ENCODE measurements at places on chromosomes 7 and 10. TPM values are rescaled to one million over a fixed set of nuclear protein-coding genes. Genes with fewer than 3 reads are reported as not detected.

- DNase-seq: no peak
Measured at GRCh38 chr10:106947643-106948042, 216.9 kb downstream of the SORCS1 start.

- DNase-seq: no peak
Measured at GRCh38 chr10:22183771-22184461, 33.9 kb downstream of the EBLN1 start.

DNA sequence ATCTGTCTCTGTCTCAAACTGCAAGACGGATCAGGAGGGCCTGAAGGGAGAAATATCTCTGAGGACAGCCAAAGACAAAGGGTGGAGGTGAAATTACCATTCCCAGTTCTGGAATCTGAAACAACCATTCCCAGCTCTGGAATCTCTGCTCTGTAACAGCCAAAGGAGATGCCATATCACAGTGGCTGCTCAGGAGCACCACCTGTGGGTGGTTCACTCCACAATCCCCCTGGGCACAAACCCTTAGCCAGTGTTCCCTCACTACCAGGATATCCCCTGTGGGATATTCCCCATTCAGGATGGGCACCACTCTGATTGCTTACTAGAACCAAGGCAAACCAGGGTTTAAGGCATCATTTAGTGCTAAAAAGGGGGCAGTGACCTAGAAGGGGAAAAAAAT lies 199.0 kb downstream of the HTR7 start:
- DNase-seq: no peak

DNA sequence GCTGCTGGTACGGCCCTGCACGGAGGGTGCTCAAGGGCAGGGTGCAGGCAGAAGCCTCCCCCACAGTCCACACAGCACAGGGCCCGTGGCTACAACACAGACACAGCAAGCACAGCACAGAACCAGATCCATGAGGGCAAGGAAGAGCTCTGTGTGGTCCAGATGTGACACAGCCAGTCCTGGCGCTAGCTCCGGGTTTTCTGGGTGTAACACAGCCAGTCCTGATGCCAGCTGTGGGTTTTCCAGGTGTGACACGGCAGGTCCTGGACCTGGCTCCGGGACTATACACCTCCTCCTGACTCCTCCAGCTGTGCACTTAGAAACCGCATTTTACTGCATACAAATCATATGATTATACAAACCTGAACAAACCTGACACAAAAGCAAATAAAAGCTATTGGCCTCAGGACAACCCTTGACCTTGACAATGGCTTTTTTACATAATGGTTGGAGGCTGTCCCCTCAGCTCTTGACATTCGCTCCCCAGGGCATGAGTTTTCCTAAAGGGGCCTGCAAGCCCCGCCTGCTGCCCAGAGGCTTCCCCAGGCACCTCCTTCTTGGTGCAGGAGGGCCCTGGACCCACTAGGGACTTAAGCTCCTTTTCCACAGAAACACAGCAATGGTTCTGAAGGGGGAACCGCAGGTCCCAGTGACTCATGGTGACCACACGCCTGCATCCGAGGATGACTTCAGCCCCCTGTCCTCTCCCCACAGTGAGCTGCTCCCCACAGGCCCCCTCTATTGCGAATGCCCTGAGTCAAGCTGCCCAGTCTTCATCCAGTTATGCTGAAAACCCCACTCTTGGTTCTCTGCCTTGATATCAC lies 209.6 kb downstream of the PTPRN2 start:
- no peak for DNase-seq

DNA sequence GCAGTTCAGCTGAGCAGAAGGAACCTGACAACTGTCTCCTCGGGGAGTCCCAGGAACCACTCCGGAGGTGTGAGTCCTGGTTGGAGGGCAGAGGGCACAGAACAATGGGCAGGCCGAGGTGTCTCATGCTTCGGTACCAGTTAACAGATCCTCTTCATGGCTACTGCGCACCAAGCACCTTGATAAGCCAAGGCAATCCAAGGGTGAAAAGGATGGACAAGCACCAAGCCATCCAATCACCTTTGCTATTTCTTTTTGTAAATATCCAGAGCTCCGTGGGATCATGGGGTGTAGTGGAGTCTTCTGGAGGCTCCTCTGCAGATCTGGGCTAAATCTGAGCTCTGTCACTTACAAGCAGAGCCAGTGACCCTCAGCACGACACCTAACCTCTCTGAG lies 233.5 kb downstream of the WDR11 start:
- no peak for DNase-seq

DNA sequence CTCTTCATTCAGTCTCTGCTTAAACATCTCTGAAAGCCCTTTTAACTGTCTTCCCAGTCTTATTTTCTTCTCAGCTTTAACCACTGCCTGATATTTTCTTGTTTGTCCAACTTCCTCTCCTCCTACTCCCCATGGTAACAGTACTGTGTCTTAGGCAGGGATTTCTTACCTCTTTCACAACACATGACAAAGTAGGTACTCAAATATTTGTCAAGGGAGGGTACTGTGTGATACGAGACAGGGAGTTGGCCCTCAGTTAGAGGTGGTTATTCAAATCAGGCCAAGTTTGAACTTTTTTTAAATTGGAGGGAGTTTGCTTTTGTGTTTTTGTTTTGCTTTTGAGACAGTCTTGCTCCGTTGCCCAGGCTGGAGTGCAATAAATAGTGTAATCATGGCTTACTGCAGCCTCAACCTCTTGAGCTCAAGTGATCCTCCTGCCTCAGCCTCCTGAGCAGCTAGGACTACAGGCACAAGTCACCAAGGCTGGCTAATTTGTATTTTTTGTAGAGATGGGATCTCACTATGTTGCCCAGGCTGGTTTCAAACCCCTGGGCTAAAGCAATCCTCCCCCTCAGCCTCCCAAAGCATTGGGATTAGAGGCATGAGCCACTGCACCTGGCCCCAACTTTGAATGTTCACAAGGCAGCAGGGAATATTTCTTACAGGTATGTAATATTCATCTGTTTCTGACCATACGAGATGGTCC lies 2.5 kb upstream of the KPNA7 start:
- DNase-seq: no peak

Gene AASS
- total RNA-seq: 11.8 TPM
